Kidney (tissue), 22 donors: ENCODE measurements at places on chromosomes 6 and 20. TPM values are rescaled to one million over a fixed set of nuclear protein-coding genes. Genes with fewer than 3 reads are reported as not detected.
A peak's percentile ranks its signal among the peaks of the same experiment; 100 is the strongest.

DNA sequence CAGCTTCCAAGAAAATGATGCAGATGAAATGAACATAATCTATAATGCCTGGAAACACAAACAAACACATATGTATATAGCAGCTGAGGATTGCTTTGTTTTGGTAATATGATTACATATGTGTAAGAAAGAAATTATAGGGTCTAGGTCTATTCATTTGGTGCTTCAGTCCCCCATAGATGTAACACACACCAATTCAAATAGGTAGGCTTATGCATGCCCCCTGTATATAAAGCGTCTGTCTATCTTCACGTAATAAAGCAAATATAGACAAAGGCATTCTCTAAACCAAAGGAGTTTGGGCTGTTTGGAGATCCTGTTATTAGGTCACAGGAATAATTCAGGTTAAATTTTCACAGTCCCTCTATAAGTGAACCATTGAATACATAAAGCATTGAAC, 270.4 kb upstream of the SGK1 start:
- no peaks in the 10 kb centered on the region for H3K36me3 ChIP-seq
- H3K27ac ChIP-seq = no peak overlapping the region
- H3K4me3 ChIP-seq = no peak overlapping the region
- no peaks in the 10 kb centered on the region for H3K4me1 ChIP-seq
- no peak for DNase-seq

GRCh38 chr20:56343861-56344381, 14.9 kb upstream of the FAM210B start:
- H3K27me3 ChIP-seq = peaks cover 3% of the 10 kb centered on the region
- peaks cover 2% of the 10 kb centered on the region for H3K4me1 ChIP-seq
- no peak overlapping the region for H3K27ac ChIP-seq
- DNase-seq = peak; percentile 59
- H3K36me3 ChIP-seq = no peaks in the 10 kb centered on the region

DNA sequence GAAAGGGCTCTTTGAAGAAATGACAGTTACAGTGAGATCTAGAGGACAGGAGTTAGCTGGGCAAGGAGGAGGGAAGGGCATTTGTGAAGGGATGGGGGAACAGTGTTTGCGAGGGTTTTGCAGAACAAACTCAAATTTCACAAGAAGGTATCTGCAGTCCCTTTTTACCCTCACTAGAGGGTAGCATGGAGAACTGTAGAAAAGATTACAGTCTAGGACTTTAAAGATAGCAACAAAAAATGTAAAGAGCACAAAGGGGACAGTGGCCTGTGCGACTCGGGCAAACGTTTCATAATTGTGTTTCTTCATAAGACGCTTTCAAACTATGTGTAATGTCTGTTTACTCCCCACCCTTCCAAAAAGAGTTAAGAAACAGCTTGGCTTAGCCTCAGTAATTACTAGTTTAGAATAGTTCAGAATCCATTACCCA, 21.2 kb upstream of the ASXL1 start:
- H3K36me3 ChIP-seq = peaks cover 3% of the 10 kb centered on the region
- no peaks in the 10 kb centered on the region for H3K4me1 ChIP-seq
- H3K27me3 ChIP-seq = no peaks in the 10 kb centered on the region
- peak; percentile 50 for DNase-seq

DNA sequence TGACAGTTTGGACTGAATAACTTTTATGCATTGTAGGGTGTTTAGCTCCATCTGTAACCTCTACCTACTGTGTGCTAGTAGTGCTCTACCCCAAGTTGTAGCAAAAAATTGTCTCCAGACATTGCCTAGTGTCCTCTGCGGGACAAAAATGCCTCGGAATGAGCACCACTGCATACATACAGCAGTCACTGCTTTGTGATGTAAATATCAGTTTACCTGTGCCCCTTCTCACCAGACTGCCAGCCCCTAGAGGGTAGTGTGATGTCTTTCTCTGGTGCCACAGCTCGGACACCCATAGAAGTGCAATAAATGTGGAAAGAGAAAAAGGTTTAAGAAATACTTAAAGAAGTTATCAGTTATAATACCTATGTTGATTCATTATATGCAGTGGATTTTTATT, 25.1 kb downstream of the TMEM200A start:
- no peaks in the 10 kb centered on the region for H3K4me1 ChIP-seq
- H3K27me3 ChIP-seq = no peaks in the 10 kb centered on the region
- no peak for DNase-seq
- H3K27ac ChIP-seq = no peak overlapping the region
- no peaks in the 10 kb centered on the region for H3K36me3 ChIP-seq

The EDN1 gene
- 16.6 TPM for total RNA-seq

DNA sequence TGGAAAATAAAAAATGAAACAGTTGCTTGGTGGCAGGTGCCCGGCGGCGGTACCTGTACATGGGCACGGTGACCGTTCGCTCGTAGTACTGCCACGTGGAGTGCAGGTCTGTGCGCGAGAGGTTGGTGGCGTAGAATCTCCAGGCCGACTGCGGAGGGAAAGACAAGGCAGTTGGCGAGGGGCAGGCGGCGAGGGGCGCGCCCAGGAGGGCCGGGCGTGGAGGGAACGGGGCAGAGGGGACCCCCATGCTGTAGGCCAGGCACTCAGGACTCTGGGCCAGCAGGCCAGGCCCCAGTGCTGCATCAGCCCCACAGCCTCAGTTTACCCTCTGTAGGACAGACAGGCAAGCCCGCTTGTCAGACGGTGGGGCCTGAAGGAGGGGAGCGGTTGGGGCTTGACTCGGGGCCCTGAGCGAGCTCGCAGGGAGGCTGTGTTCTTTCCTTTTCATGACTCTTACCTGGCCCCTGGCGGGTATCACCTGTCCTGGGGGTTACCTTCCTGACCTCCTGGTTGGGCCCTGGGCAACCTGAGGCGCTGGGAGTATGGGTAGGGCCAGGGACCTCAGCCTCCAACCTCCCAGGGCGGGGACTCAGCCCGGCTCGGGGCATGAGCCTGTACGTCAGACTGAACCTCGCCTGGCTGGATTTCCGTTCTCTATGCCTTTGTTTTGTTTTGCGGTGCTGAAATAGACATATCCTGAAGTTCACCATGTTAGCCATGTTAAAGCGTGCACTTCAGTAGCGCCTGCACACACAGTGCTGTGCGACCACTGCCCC, 38.5 kb downstream of the KCNQ2 start:
- no peaks in the 10 kb centered on the region for H3K27me3 ChIP-seq
- no peaks in the 10 kb centered on the region for H3K4me1 ChIP-seq
- no peaks in the 10 kb centered on the region for H3K36me3 ChIP-seq
- no peak for DNase-seq
- no peak overlapping the region for H3K4me3 ChIP-seq

The MSH5 gene
- total RNA-seq = 23.7 TPM

GRCh38 chr20:33568378-33568777, 78.5 kb downstream of the CBFA2T2 start:
- no peaks in the 10 kb centered on the region for H3K27me3 ChIP-seq
- no peaks in the 10 kb centered on the region for H3K36me3 ChIP-seq
- peak; percentile 43 for DNase-seq
- H3K4me3 ChIP-seq = no peak overlapping the region
- H3K27ac ChIP-seq = no peak overlapping the region

- no peaks in the 10 kb centered on the region for H3K36me3 ChIP-seq
- H3K4me3 ChIP-seq = no peak overlapping the region
- DNase-seq = peak; percentile 75
- H3K27me3 ChIP-seq = no peaks in the 10 kb centered on the region
Observed at GRCh38 chr6:16277101-16277981, 39.0 kb downstream of the GMPR start.

DNA sequence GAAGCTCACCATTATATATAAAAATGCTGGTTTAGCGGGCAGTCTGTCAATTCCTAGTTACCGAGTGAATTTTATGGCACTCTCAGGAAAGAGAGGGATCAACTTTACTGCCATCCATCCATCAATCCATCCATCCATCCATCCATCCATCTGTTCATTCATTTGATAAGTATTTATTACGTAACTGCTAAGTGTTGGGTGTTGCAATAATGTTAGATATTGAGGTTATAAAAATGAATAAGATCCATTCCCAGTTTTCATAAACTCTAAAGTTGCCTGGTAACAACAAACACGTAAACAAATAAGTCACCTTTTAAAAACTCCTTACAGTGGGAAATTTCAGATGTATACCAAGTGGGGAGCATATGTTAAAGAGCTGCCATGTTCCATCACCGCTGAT, 36.8 kb downstream of the SASH1 start:
- no peak overlapping the region for H3K4me3 ChIP-seq
- H3K27ac ChIP-seq = no peak overlapping the region
- no peaks in the 10 kb centered on the region for H3K36me3 ChIP-seq
- H3K4me1 ChIP-seq = no peaks in the 10 kb centered on the region
- no peak for DNase-seq

GRCh38 chr6:90350689-90351554, 54.3 kb upstream of the BACH2 start:
- no peaks in the 10 kb centered on the region for H3K4me1 ChIP-seq
- no peak overlapping the region for H3K4me3 ChIP-seq
- no peak overlapping the region for H3K27ac ChIP-seq
- DNase-seq = no peak
- no peaks in the 10 kb centered on the region for H3K36me3 ChIP-seq
- H3K27me3 ChIP-seq = no peaks in the 10 kb centered on the region

GRCh38 chr6:102340311-102340710, 946.8 kb downstream of the GRIK2 start:
- no peak overlapping the region for H3K4me3 ChIP-seq
- H3K4me1 ChIP-seq = no peaks in the 10 kb centered on the region
- H3K27ac ChIP-seq = no peak overlapping the region

The LCA5 gene
- 4.8 TPM for total RNA-seq

- no peaks in the 10 kb centered on the region for H3K27me3 ChIP-seq
- DNase-seq = no peak
- no peak overlapping the region for H3K4me3 ChIP-seq
- no peak overlapping the region for H3K27ac ChIP-seq
Observed at GRCh38 chr6:129638686-129639085, 71.3 kb downstream of the ARHGAP18 start.

- no peaks in the 10 kb centered on the region for H3K27me3 ChIP-seq
- peaks cover 29% of the 10 kb centered on the region for H3K4me1 ChIP-seq
Observed at GRCh38 chr20:17679941-17680835, 1.9 kb downstream of the RRBP1 start.

DNA sequence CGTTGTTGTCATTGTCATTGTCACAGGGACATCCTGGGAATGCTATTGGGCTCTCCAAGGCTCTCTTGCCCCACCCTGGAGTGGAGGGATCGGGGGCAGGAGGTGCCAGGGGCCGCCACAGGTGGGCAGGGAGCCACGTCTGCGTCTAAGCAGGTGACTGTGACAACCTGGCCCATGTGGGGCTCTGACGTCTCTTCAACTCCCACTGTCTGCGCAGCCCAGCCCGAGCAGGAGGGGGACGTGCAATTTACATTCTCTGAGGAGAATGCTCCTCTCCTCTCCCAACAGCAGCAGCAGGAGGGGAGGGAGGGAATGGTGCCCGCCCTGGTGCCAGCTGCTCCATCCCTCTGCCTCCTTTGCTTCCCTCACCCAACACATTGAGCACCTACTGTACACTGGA, 50.1 kb downstream of the GRM4 start:
- H3K36me3 ChIP-seq = no peaks in the 10 kb centered on the region
- no peaks in the 10 kb centered on the region for H3K4me1 ChIP-seq
- no peaks in the 10 kb centered on the region for H3K27me3 ChIP-seq
- no peak for DNase-seq

DNA sequence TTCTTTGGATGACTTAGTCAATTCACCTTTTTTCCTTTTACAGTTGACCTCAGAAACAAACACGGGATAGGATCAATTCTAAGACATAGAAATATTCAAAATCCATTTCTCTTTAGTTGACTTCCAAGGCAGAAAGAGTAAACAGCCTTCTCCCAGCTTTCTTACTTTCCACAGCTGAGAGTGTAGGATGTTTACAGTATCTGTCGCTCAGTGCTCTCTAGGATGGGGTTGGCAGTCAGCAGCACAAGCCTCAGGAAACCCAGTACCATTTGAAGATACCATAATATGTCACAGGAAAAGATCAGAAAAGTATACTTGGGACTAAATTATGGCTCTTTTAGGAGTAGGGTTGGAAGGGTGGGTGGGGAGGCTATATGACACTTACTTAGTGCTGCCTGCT, 88.2 kb downstream of the OGFRL1 start:
- H3K4me3 ChIP-seq = no peak overlapping the region
- H3K27me3 ChIP-seq = no peaks in the 10 kb centered on the region
- H3K27ac ChIP-seq = peak overlapping the region; percentile 23
- DNase-seq = no peak
- H3K36me3 ChIP-seq = peaks cover 10% of the 10 kb centered on the region

- no peak overlapping the region for H3K4me3 ChIP-seq
- DNase-seq = no peak
- H3K27ac ChIP-seq = no peak overlapping the region
- no peaks in the 10 kb centered on the region for H3K36me3 ChIP-seq
Observed at GRCh38 chr6:74420221-74420620, 724.2 kb downstream of the CD109 start.

DNA sequence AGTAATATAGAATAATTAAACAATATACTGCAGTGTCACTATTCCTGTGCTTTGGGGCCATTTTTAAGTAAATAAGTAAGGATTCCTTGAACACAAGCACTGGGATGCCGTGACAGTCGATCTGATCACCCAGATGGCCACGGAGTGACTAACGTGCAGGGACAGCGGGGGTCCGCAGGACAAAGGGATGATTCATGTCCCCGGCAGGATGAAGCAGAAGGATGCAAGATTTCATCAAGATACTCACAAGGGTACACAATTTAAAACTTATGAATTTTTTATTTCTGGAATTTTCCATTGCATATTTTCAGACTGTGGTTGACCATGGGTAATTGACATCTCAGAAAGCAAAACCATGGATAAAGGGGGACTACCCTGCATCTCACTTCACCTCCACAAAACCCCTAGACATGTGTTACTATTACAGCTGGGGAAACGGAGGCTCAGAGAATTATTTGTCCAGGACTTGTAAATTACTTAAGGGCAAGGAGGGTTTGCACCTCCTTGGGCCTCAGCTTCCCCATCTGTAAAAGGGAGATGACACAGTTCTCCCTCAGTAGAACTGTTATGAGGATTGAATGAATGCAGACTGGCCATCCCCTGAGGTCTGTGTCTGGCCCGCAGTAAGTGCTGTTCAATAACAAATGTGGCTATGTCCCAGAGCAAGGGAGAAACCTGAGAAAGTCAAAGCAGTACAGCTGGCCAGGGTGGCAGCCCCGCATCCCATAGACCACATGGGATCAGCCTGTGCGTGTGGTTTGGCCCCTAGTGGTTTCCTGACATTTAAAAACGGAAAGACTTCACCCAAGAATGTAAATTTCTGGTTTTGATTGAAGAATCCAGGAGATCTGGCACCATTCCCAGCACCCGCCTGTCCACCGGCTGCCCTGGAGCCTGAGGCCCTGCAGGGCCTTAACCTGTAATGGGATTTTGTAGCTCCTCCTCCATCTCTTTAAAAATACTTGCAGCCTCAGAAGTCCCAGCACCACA, 235.5 kb downstream of the BMP7 start:
- no peak overlapping the region for H3K27ac ChIP-seq
- no peak for DNase-seq
- no peaks in the 10 kb centered on the region for H3K36me3 ChIP-seq
- no peak overlapping the region for H3K4me3 ChIP-seq
- H3K27me3 ChIP-seq = no peaks in the 10 kb centered on the region
- no peaks in the 10 kb centered on the region for H3K4me1 ChIP-seq
